Thymus (tissue), 14 donors: ENCODE measurements at places on chromosomes 13 and 19. TPM values are rescaled to one million over a fixed set of nuclear protein-coding genes. Genes with fewer than 3 reads are reported as not detected.

NLRP5 gene
- not detected for total RNA-seq

TMPRSS9 gene
- 0.09 TPM for total RNA-seq

ZNF471 gene
- 1.4 TPM for total RNA-seq

SSC5D gene
- total RNA-seq = 0.80 TPM

CGB1 gene
- not detected for total RNA-seq

SIGLEC11 gene
- total RNA-seq = 0.14 TPM

SOX1 gene
- total RNA-seq = not detected

ZNF155 gene
- 9.8 TPM for total RNA-seq

ZNF534 gene
- 0.05 TPM for total RNA-seq

DNA sequence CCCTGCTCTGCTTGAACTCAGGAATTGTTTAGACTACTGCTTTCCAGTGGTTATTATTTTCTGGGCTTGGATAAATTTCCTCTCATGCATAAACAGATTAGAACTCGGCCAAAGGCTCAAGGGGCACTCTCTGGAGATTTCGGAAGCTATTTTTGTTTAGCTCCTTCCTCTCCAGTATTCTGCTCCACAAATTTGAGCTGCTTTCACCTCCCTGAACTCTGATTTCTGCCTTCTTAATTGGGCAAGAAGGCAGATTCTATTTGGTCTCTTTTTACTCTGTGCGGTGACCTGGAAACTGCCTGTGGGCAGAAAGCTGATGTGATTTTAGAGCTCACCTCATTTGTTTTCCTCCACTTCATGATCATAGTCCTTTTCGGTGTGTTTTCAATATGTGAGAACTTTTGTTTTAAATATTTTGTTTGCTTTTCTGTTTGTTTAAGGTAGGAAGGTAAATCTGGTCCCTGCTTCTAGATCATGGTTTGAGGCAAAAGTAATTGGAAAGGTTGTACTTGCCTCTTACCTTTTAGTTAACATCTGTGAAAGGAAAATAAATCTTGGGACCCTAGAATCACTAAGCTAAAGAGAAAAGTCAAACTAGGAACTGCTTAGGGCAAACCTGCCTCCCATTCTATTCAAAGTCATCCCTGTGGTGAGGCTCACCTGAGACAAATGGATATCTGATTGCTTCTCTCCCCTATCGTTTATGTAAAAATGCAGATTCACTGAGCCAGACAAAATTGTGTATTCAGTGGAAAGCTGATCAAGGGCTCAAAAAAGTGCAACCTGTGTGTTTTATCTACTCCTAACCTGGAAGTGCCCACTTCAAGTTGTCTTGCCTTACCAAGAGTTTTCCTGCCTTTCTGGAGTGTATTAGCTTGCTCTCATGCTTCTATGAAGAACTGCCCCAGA is 714.7 kb upstream of the PCDH20 start:
- H3K27ac ChIP-seq = no peak overlapping the region
- no peak overlapping the region for H3K4me3 ChIP-seq
- H3K4me1 ChIP-seq = no peaks in the 10 kb centered on the region
- no peaks in the 10 kb centered on the region for H3K27me3 ChIP-seq

DNA sequence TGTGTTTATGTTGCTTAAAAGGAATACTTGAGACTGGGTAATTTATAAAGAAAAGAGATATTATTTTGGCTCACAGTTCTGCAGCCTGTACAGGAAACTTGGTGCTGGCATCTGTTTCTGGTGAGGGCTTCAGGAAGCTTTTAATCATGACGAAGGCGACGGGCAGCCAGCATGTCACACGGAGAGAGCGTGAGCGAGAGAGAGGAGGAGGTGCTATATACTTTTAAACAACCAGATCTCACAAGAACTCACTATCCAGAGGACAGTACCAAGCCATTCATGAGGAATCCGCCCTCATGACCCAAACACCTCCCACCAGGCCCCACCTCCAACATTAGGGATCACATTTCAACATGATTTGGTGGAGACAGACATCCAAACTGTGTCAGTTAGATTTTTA is 163.4 kb upstream of the TSC22D1 start:
- no peak for DNase-seq
- no peak overlapping the region for H3K27ac ChIP-seq
- H3K36me3 ChIP-seq = no peaks in the 10 kb centered on the region
- H3K27me3 ChIP-seq = no peaks in the 10 kb centered on the region
- H3K4me1 ChIP-seq = no peaks in the 10 kb centered on the region

DNA sequence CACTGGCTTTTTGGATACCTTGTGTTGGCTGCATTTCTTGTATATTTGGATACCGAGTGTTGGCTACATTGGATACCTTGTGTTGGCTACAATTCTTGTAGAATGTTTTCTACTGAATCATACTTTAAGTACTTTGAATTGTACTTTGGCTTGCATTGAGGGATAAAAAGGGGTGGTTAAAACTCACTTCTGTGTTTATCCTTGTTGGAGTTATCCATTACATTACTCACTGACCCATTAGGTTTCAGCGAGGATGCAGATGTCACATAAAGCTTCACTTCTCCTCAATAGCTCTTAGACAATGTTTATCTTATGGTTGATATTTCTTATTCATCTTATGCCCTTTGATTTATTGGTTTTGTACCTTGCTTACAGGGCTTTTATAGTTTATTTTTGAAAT is 43.1 kb downstream of the PDS5B start:
- H3K4me1 ChIP-seq = no peaks in the 10 kb centered on the region
- no peak overlapping the region for H3K4me3 ChIP-seq
- no peak for DNase-seq

GRCh38 chr19:8512115-8512967 is 1.6 kb downstream of the ZNF414 start:
- no peaks in the 10 kb centered on the region for H3K27me3 ChIP-seq
- no peak overlapping the region for H3K27ac ChIP-seq
- no peak for DNase-seq
- peaks cover 8% of the 10 kb centered on the region for H3K4me1 ChIP-seq
- H3K36me3 ChIP-seq = peaks cover 7% of the 10 kb centered on the region

GRCh38 chr19:32863841-32864240 is 5.7 kb downstream of the SLC7A9 start:
- no peak overlapping the region for H3K27ac ChIP-seq
- H3K36me3 ChIP-seq = no peaks in the 10 kb centered on the region
- H3K4me1 ChIP-seq = no peaks in the 10 kb centered on the region
- H3K27me3 ChIP-seq = no peaks in the 10 kb centered on the region
- no peak for DNase-seq

- no peaks in the 10 kb centered on the region for H3K36me3 ChIP-seq
- H3K4me1 ChIP-seq = no peaks in the 10 kb centered on the region
- DNase-seq = no peak
- H3K27me3 ChIP-seq = no peaks in the 10 kb centered on the region
These were observed 317.2 kb downstream of the OXGR1 start for GRCh38 chr13:96677029-96677428.

GRCh38 chr13:22549126-22549525 is 631.7 kb upstream of the SGCG start:
- no peaks in the 10 kb centered on the region for H3K36me3 ChIP-seq
- H3K27ac ChIP-seq = no peak overlapping the region
- H3K27me3 ChIP-seq = no peaks in the 10 kb centered on the region
